ENCODE measurements at places on chromosomes 2 and 18.

GRCh38 chr18:13438507-13439056 lies 220.0 kb downstream of the LDLRAD4 start:
- no peak for DNase-seq

- DNase-seq = no peak
Observed at GRCh38 chr2:28413152-28413898, 20.7 kb downstream of the FOSL2 start.

DNA sequence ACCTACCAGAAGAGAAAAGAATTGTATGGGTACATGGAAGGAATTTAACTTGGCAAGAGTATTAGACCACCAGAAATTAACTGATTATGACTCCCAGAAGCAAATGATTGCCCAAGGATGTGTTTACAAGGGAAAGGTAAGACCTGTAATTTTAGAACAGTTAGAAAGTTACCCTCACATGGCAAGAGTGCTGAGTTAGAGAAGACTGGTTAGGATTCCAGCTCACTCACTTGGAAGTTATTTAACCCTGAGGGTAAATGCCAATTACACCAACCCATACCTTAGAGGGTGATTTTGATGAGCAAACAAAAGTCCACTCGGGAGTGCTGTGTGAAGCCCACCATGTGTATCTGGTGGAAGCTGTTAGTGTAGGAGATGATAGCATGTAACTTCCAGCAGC lies 170.2 kb downstream of the TPGS2 start:
- DNase-seq = no peak

DNA sequence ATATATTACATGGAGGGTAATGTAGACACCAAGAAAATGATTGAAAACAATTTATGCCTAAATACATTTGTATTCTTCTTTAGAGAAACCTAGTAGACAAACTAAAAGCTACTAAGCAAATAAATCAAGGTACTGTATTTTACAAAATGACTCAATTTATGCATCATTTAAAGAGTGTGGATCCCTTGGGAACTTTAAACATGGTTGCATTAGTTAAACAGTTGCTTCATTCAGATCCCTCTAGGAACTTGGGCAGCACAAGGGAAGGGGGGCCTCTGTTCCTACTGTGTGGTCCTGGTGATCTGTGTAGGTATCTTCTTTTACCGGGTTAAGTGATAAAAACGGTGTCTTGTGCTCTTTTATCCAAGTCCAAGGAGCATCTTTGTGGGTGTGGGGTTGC lies 31.5 kb upstream of the ATP8B1 start:
- no peak for DNase-seq

- DNase-seq = no peak
Observed at GRCh38 chr2:147416099-147416498, 428.7 kb upstream of the ACVR2A start.

- peak; percentile 42 for DNase-seq
Observed at GRCh38 chr2:75432761-75433361, 127.9 kb downstream of the EVA1A start.

- DNase-seq = no peak
Observed at GRCh38 chr2:102057502-102058292, 65.9 kb downstream of the IL1R2 start.

- no peak for DNase-seq
Observed at GRCh38 chr2:153476816-153477635, 1.5 kb downstream of the RPRM start.

DNA sequence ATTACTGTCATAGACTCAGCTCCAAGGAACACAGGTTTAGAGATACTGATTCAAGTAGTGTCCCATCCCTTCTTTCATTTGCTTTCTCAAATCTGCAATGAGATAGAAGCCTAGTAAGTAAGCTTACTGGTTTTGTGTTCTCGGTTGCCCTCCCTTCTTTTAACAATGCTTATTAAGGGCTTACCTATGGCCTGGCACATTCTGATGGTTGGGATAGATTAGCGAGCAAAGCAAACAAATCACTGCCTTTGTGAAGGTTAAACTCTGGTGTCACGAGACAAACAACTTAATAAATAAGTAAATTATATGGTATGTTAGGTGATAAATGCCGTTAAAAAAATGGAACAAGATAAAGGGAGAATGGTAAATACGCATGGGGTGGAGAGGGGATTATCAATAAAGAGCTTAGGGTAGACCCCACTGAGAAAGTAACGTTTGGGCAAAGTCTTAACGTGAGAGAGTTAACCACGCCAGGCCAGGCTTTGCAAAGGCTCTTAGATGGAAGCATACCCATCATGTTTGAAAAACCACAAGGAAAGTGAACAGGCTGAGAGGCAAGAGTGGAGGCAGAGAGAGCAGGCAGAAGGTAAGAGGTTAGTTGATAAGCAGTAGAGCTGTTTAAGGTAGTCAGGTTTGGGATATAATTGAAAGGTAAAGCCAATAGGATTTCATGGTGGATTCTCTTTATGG lies 31.0 kb downstream of the EIF2AK3 start:
- DNase-seq = no peak

DNA sequence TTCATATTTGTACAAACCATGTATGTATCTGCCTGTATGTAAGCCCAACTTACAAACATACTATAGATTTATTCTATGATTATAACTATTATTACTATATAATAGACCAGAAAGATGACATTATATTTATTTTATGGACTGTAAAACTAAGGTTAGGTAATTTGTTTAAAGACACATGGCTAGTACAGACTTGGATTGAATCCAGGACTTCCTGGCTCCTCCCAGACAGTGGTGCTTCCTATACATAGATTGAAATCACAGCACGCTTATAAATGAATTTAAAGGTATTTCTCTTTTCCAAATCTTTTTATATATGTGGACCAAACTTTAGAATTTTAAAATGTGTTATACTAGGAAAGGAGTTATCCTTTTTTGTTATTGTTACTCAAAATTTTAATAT lies 151.6 kb upstream of the MYO3B start:
- no peak for DNase-seq

DNA sequence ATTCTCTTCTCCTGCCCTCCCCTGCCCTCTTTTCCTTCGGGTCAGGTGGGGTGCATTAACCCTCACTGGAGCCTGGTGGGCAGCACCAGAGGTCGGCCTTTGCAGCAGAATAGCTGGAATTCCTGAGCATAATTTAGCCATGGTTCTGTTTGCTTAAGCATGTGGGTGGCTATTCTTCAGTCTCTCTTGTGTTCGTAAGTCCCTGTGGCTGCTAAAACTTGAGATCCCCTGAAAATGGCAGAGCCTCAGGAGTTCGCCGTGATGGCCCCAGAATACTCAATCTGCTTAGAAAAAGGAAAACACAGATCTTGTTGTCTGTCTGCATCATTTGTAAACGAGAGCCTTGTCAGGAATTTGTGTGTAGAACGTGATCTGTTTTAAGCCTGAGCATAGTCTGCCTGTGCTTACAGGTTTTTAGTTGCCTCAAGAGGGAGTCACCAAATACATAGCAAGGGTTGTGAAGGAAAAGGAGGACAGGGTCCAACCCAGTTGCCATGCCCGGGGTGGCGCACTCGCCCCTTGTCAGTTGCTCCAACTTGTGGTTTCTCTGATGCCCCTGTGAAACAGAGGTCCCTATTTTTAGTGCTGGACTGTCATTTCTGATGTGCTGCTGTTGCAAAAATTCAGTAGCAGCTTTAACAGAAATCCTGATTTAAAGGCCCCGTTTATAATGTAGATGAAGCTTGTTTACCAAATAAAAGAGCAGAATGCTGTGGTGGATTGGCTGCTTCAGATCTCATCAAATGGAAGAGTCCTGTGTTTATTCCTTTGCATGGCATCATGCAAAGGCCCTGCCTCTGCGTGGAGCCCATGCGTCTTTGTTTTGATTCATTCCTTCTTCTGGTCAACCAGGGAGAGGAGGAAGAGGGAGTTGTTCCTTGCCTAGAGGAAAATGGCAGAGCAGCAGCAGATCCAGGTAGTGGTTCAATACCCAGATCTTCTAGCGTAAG lies 74.8 kb downstream of the WDSUB1 start:
- no peak for DNase-seq
